ENCODE measurements at places on chromosomes 6 and 20.

- no peak for DNase-seq
- H3K27ac ChIP-seq = no peak overlapping the region
- peaks cover 4% of the 10 kb centered on the region for H3K4me1 ChIP-seq
- peak overlapping the region; percentile 74 for H3K4me3 ChIP-seq
These were observed 65.6 kb downstream of the PLG start for GRCh38 chr6:160767647-160768019.

- H3K27ac ChIP-seq = no peak overlapping the region
- H3K27me3 ChIP-seq = no peaks in the 10 kb centered on the region
- H3K36me3 ChIP-seq = no peaks in the 10 kb centered on the region
These were observed 577.4 kb downstream of the HTR1B start for GRCh38 chr6:76885861-76886301.

GRCh38 chr6:138310294-138310693, 67.4 kb upstream of the SMIM28 start:
- H3K36me3 ChIP-seq = no peaks in the 10 kb centered on the region
- no peak overlapping the region for H3K27ac ChIP-seq
- H3K4me3 ChIP-seq = no peak overlapping the region
- DNase-seq = no peak
- H3K27me3 ChIP-seq = no peaks in the 10 kb centered on the region

GRCh38 chr6:57265755-57266221, 43.7 kb upstream of the RAB23 start:
- H3K27ac ChIP-seq = no peak overlapping the region
- DNase-seq = no peak
- no peaks in the 10 kb centered on the region for H3K27me3 ChIP-seq
- H3K4me1 ChIP-seq = peaks cover 68% of the 10 kb centered on the region
- no peak overlapping the region for H3K4me3 ChIP-seq
- no peaks in the 10 kb centered on the region for H3K36me3 ChIP-seq

DNA sequence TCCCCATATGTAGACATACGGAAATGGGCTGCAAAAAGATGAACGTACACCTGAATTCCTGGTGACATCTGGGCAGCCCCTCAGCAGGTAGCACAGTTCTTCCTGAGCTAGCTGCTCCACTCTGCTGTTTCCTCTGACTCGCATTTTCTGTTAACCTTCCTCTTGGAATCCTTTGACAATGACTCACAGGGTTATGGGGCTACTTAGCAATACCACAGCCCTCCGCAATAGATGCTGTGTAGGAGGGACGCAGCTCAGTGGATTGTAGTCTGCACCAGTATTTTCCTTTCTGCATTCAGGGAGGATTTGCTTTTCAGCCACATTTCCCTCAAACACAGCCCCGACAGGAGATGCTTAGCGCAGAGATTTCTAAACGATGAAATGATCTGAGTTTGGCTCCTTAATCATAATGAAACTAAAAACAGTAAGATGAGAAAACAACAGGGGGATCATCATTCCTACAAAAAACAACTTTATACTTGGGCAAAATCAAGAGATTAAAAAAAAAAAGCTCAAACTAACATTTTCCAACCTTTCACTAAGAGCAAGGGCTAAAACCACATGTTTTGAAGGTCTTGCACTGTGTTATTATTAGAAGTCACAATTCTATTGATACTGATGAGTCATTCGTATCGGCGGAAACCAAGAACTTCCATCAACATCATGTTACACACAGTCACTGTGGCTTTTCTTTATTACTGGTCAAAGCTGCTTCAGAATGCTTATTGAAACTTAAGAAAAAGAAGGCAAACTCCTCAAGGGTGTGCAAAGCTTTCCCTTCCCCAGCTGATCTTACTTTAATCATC, 12.2 kb downstream of the BACH2 start:
- no peaks in the 10 kb centered on the region for H3K27me3 ChIP-seq
- no peaks in the 10 kb centered on the region for H3K36me3 ChIP-seq
- peak overlapping the region; percentile 28 for H3K27ac ChIP-seq
- H3K4me1 ChIP-seq = peaks cover 22% of the 10 kb centered on the region

DNA sequence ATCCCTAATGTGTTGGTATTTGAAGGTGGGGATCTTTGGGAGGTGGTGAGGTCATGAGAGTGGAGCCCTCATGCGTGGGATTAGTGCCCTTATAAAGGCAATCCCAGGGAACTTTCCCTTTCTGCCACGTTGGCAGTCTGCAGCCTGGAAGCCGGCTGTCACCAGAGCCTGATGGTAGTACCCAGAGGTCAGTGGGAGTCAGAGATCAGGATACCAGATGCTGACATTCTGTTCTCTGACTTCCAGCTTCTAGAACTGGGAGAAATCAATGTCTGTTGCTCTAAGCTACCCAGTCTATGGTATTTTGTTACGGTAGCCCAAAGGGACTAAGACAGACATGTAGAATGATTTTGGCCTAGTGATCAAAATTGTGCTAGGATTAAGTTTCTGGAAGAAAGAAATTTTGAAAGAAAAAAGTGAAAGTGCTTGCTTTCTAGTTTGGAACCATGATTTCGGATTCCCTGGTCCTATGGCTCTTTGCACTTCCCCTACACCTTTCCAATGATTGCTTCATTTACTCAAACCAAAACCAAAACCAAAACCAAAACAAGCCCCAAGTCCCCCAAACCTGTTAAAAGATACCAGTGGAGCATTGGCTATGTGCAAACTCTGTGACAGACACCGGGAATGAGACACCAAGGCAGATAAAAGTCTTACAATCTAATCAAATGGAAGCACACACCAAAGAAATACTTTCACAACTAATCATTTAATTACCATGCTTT, 173.7 kb upstream of the ZNF217 start:
- no peak overlapping the region for H3K27ac ChIP-seq
- no peak for DNase-seq
- H3K4me1 ChIP-seq = no peaks in the 10 kb centered on the region
- no peak overlapping the region for H3K4me3 ChIP-seq

DNA sequence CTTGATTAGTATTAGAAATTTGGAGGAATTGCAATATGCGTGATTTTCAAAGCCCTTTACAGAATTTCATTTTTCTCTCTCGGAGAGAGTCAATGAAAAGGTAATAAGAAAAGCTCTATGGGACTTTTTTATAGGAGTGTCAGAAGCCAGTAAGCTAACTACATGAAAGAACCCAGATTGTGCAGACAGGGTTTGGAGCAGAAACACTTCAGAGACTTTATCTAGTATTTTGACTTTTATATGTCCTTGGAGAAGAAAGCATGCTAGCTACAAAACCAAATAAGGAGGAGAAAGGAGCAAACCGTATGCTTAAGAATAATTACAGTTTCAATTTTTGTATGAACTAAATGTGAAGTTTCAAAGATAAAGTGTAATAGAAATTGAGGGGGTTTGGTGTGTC, 141.7 kb downstream of the C6orf58 start:
- H3K4me1 ChIP-seq = no peaks in the 10 kb centered on the region
- no peak for DNase-seq
- no peaks in the 10 kb centered on the region for H3K27me3 ChIP-seq
- no peaks in the 10 kb centered on the region for H3K36me3 ChIP-seq
- no peak overlapping the region for H3K4me3 ChIP-seq

DNA sequence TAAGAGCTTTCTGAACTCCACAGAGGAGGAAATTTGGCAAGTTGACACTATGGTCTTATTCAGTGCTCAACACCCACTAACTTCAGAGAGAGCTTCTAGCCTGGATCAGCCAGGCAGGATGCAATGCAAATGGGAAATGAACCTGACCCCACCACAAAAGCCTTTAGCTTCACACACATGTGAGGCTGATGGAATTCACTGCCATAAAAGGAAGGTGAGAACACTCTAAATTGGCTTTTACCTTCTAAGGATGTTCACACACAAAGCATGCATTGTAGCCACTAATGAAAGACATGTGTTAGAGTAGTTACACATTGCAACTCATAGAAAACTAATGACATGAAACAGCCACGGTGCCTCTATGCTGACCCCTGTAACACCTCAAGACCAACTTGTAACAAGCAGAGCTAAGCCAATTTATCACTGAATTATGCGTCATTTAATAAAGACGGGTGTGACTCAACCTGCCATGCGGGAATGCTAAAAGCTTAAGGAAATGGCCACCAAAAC, 262.1 kb downstream of the HACE1 start:
- no peak overlapping the region for H3K4me3 ChIP-seq
- H3K27ac ChIP-seq = no peak overlapping the region
- DNase-seq = no peak
- H3K4me1 ChIP-seq = peaks cover 14% of the 10 kb centered on the region
- no peaks in the 10 kb centered on the region for H3K27me3 ChIP-seq

DNA sequence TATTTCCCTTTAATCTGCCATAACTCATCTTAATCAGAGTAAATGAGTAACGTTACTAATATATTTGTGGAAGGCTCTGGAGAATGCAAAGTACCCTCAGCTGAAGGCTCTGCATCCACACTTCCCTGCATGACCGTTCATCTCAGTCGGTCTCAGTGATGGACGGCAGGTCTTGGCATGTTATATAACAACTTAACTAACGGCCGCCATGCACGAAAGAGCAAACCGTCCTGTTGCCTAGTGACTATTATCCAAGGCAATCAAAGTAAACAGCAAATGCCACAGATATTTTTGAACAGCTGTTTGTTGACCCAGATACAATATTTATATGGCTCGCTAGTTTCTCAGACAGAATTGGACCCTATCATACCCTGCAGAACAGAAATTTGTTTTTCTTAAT, 194.9 kb upstream of the SMLR1 start:
- peak overlapping the region; percentile 27 for H3K4me3 ChIP-seq
- no peaks in the 10 kb centered on the region for H3K4me1 ChIP-seq
- H3K27ac ChIP-seq = no peak overlapping the region
- no peaks in the 10 kb centered on the region for H3K36me3 ChIP-seq
- DNase-seq = no peak
- no peaks in the 10 kb centered on the region for H3K27me3 ChIP-seq

DNA sequence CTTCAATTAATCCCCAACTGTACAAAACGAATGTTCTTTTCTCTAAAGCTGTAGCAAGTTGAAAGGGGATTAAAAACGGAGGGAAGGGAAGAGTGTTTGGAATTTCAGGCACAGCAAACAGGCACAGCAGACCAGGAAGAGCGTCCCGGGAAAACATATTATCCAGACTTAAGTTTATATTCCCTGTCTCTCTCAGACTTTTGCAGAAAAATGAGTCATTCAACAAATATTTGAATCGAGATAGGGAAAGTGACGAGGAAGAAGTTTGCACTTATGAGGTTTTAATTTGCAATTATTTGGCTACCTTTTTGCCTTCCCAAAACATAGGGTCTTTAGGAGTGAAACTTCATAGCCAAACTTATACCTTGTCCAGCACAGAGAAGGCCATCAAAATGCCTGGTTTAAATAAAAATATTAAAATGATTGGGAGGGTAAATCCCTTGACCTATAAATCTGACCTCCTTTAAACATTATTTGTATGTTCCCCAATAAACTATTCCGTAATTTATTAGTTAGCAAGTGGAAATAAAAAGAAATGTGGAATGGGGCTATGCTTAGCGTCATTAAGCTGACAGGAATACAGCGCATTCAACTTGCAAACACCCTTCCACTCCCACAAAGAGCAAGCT, 16.0 kb downstream of the HFE start:
- H3K4me3 ChIP-seq = peak overlapping the region; percentile 82
- H3K27ac ChIP-seq = peak overlapping the region; percentile 90
- no peaks in the 10 kb centered on the region for H3K27me3 ChIP-seq
- H3K36me3 ChIP-seq = no peaks in the 10 kb centered on the region
- DNase-seq = no peak
- H3K4me1 ChIP-seq = peaks cover 8% of the 10 kb centered on the region

- H3K4me3 ChIP-seq = peak overlapping the region; percentile 98
- H3K27ac ChIP-seq = peak overlapping the region; percentile 91
- H3K27me3 ChIP-seq = no peaks in the 10 kb centered on the region
- peaks cover 16% of the 10 kb centered on the region for H3K36me3 ChIP-seq
- no peak for DNase-seq
- peaks cover 16% of the 10 kb centered on the region for H3K4me1 ChIP-seq
These were observed 1.5 kb downstream of the BAK1 start for GRCh38 chr6:33578588-33579011.

- no peak for DNase-seq
- H3K27me3 ChIP-seq = no peaks in the 10 kb centered on the region
- no peaks in the 10 kb centered on the region for H3K36me3 ChIP-seq
- no peaks in the 10 kb centered on the region for H3K4me1 ChIP-seq
- H3K4me3 ChIP-seq = no peak overlapping the region
These were observed 588.3 kb downstream of the CD109 start for GRCh38 chr6:74284284-74284683.

GRCh38 chr6:168852376-168852884, 401.2 kb downstream of the THBS2 start:
- H3K27ac ChIP-seq = no peak overlapping the region
- peaks cover 13% of the 10 kb centered on the region for H3K4me1 ChIP-seq
- H3K4me3 ChIP-seq = peak overlapping the region; percentile 61
- DNase-seq = no peak

DNA sequence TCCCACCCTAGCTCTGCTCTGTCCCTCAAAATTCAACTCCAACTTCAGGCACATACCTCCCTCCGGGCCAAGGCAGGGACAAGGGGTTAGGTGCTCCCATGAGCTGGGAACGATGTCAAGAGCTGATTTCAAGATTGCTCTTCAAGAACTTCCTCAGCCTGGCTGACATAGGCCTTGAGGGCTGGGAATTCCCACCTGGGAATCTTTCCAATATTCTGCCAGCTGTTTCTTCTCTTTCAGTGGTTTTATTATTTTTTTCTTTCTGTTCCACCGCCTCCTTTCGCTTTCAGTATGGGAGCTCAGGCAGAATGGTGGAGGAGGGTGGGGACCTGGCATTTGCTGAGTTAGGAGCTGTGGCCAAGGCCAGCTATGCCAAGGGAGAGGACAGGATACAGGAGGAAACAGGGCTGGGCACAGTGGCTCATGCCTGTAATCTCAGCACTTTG, 33.7 kb downstream of the SRSF3 start:
- peak; percentile 58 for DNase-seq
- H3K27me3 ChIP-seq = no peaks in the 10 kb centered on the region
- no peaks in the 10 kb centered on the region for H3K36me3 ChIP-seq
- peak overlapping the region; percentile 89 for H3K27ac ChIP-seq
- peak overlapping the region; percentile 50 for H3K4me3 ChIP-seq

DNA sequence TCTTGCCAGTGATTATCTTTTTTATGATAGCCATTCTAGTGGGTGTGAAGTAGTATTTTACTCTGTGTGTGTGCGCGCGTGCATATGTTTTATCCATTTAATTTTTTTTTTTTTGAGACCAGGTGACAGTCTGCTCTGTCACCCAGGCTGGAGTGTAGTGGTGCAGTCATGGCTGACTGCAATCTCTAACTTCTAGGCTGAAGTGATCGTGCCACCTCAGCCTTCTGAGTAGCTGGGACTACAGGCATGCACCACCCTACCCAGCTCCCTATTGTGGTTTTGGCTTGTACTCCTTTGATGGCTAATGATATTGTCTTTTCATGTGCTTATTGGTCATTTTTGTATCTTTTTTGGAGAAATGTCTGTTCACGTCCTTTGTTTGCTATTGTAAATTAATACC, 33.3 kb downstream of the ITCH start:
- H3K27ac ChIP-seq = no peak overlapping the region
- peaks cover 22% of the 10 kb centered on the region for H3K4me1 ChIP-seq
- H3K27me3 ChIP-seq = no peaks in the 10 kb centered on the region

Measured in thoracic aorta (tissue), 2 donors.